OCI-LY7 (cell line): ENCODE measurements at places on chromosomes 12 and 14. TPM values are rescaled to one million over a fixed set of nuclear protein-coding genes. Genes with fewer than 3 reads are reported as not detected.
A peak's percentile ranks its signal among the peaks of the same experiment; 100 is the strongest.

MGST1 gene
- total RNA-seq = 66.7 and 67.4 TPM in 2 replicates

GRCh38 chr14:63956326-63956725, 103.5 kb downstream of the SYNE2 start:
- DNase-seq = no peak

SLC38A4 gene
- not detected in 2 replicates for total RNA-seq

DNA sequence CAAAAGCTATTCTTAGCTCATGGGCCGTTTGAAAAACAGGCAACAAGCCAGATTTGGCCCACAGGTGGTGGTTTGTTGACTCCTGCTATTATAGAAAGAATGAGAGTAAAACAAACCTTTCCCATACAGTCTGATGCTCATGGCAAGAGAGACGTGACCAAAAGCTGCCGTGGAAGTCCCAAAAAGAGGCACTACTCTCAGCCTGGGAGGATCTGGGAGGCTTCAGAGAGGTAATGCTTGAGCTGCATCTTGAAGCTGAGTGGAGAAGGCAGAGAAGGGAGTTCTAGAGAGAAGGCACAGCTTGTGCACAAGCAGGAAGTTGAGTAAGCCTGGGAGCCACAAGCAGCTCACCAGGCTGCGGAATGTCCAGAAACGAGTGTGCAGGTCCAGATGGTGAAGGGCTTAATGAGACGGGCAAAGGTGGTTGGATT, 9.6 kb downstream of the PLXNC1 start:
- DNase-seq = peak; percentile 53

DNA sequence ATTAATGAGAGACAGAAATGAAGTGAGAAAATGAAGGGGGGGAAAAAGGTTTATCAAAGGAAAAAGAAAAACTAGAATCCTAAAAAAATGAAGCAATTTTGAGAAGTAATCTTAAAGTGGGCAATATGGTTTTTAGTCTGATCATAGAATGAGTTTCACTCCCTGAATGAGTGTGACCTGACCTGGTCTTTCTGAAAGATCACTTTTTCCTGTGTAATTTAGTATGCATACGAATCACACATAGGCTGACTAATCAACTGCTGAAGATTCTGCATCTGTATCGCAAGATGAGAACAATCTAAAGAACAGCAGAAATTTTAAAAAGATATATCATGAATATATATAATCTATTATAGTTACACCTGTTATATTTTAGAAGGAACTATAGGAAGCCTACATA, 11.3 kb downstream of the GNPTAB start:
- no peak for DNase-seq

DNA sequence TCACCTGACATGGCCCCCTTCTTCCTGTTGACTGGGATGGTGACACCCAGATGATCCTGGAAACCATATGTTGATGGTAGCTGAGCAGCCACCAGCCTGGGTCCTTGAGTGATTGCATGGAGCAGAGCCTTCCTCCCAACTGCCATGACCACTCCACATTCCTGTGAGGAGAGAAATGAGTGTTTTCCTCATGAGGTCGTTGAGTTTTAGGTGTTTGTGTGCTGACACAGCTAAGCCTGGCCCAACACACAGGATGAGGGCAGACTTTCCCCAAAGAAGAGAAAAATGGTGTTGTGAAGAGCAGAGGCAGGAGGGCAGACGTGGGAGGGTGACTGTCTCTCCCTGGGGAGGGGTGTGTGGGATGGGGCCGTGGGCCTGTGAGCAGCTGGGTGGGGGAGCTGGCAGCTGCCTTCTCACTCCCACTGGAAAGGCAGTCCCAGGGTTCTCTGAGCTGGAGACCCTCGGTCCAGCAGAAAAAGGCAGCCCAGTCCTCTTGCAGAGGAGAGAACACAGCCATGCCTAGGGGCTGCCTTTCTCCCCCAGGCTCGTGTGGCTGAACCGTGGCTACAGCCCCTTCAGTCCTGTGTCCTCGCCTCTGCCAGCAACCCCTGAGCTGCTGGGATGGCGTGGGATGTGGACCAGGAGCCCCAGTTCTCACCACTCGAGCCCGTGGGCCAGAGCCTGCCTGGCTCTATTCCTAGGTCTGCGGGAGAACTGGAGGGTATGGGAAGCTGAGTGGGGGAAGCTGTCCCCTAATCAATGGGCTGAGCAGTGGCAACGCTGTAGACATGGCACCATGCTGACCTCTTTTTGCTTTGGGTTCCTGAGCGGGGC, 257.0 kb downstream of the ADGRD1 start:
- DNase-seq = no peak

HSPB8 gene
- not detected in 2 replicates for total RNA-seq

DNA sequence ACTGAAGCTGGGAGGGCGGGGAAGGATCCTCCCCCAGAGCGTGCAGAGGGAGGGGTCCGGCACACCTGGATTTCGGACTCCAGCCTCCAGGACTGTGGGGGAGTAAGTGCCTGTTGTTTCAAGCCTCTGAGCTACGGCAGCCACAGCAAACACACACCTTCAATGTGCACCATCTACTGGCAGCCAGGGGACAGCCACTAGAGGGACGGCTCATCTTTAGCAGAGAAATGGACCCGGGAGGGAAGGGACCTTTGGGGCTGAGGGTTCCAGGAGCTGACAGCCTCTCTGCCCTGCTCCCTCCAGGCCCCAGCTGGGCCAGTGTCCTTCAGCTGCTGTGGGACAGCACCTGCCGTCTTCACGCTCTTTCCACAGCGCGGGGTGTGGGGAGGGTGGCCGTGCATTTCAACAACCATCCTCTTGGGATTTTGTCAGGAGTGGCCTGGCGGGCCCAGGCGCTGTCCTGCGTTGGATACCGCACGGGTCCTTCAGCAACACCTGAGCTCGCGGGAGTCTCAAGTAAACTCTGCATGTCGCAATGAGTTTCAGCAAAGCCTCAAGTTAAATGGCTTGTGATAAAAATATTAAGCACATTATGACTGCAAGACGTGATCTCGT, 209.2 kb upstream of the C14orf180 start:
- DNase-seq = peak; percentile 13

DNA sequence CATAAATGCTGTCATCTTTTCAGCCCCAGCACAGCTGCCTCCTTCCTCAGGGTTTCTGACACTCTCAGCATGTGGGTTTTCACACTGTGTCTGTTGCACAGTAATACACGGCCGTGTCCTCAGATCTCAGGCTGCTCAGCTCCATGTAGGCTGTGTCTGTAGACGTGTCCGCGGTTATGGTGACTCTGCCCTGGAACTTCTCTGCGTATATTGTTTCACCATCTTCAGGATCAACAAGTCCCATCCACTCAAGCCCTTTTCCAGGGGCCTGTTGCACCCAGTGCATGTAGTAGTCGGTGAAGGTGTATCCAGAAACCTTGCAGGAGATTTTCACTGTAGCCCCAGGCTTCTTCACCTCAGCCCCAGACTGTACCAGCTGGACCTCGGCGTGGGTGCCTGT, 1210.6 kb downstream of the TMEM121 start:
- no peak for DNase-seq

- DNase-seq = no peak
Observed at GRCh38 chr14:75206190-75206589, 29.8 kb upstream of the TMED10 start.

- peak; percentile 52 for DNase-seq
Observed at GRCh38 chr12:55829967-55830600, 697 bp upstream of the DNAJC14 start.
